ENCODE measurements at places on chromosomes 4 and X.
A peak's percentile ranks its signal among the peaks of the same experiment; 100 is the strongest.

- no peak for DNase-seq
Observed at GRCh38 chrX:16524316-16524715, 125.6 kb upstream of the S100G start.

GRCh38 chr4:52868133-52868532 is 6.0 kb downstream of the RASL11B start:
- DNase-seq: no peak

- DNase-seq: no peak
Observed at GRCh38 chrX:3465017-3465416, 118.6 kb upstream of the MXRA5 start.

DNA sequence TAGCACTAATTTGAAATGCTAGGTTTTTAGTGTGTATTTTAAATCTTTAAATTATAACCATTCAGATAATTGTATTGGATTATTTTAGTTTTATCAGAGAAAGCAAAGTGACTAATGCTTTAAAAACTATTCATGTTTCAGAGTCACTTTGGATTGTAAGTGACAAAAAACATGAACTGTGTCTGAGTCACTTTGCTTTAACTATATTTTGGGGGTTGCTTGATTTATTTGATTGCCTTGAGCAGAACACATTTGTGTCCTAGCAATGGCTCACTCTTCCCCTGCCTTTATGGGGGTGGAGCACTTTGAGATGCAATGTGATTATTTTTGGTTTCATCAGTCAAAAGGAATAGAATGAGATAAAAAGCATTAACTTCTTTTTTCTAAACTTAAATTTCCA is 188.4 kb upstream of the ARX start:
- DNase-seq: no peak

DNA sequence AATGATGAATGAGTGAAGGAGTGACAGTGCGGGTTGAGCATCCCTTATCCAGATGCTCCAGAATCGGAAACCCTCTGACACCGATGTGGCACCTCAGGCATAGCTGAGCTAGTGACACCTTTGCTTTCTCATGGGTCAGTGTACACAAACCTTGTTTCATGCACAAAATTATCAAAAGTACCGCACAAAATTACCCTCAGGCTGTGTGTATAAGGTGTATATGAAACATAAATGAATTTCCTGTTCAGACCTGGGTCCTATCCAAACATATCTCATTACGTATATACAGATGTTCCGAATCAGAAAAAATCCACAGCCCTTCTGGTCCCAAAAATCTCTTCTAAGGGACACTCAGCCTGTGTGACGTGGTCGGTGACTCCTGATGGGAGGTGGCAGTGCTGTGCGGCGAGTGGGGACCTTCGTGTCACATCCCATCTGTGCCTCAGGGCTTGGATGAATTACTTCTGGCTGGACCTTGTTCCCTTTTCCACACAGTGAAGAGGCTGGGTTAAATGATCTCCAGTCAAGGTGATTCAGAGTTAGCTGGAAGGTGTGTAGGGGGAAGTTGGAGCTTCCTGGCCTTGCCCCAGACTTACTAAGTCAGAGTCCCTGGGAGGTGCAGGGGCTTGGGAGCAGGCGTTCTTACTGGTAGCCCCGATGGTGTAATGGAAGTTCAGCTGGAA is 18.8 kb downstream of the RGS12 start:
- no peak for DNase-seq

DNA sequence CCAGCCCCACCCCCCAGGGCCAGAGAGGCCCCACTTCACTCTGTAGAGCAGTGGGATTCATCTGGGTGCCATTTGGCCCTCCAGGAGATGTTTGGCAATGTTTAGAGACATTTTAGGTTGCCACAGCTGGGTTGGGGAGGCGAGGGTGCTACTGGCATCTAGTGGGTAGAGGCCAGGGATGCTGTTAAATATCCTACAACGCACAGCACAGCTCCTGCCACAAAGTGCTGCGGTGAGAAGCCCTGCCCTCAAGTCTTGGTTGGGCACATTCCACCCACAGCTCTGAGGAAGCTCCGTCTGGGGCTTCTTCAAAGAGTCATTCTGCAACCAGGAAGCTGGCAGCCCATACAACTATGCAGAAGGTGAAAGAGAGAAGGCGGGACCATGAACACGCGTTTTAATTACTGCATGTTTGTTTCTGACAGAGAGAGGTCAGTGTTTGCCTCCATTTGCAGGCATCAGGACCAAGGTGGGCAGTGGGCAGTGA is 48.1 kb upstream of the FAM9C start:
- peak; percentile 80 for DNase-seq

- no peak for DNase-seq
Observed at GRCh38 chr4:73440653-73441052, 4.6 kb downstream of the AFP start.

Data from CD4-positive, alpha-beta memory T cell (primary cell).